ENCODE measurements at places on chromosomes 1 and 21.
A peak's percentile ranks its signal among the peaks of the same experiment; 100 is the strongest.

- no peak for DNase-seq
Observed at GRCh38 chr1:63802109-63802508, 28.3 kb downstream of the ROR1 start.

DNA sequence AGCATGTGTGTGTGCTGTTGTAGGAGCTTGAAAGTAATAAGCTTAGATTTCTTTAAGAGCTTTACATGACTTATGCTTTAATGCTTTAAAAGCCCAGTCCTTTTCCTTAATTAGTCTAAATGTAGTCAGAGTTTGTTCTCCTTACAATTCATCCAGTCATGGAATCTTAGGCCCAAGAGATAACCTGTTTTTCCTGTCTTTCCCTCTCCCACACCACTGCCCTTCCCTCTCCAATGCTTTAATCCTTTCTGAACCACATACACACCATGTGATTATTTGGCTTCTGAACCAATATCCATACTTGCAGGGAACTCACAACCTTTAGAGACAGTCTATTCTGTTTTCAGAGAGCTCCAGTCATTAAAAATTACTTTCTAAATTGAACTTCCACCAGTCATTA, 37.6 kb downstream of the ALG6 start:
- DNase-seq: no peak

GRCh38 chr1:165862448-165862847, 35.0 kb downstream of the UCK2 start:
- DNase-seq: no peak

DNA sequence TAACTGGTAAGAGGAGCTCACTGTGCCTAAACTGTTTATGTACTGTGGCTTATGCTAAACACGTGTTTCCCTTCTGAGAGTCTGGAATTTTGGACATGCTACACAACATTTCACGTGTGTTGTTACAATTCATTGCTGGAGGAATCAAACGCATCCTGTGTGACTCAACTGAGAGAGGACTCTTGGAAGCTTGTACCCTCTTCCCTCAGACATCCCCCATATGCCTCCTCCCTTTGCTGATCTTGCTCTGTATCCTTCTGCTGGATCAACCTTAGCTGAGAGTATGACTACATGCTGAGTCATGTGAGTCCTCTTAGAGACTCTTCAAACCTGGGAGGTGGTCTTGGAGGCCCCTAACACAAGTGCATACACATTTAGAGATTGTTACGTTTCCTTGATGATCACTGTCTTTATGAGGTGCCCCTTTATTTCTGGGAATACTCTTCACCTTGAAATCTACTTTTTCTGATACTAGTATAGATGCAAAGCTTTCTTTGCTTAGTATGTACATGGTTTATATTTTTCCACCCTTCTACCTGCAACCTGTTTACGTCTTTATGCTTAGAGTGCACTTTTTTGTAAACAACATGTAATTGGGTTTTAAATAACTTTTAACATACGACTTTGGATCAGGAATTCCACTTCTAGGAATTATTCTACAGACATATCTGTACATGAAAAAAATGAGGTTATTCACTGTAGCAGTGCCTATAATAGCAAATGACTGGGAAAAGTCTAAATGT, 8.7 kb downstream of the NPHP4 start:
- no peak for DNase-seq

- DNase-seq: no peak
Observed at GRCh38 chr21:45102391-45102932, 28.1 kb downstream of the ADARB1 start.

- DNase-seq: no peak
Observed at GRCh38 chr1:60920561-60920960, 161.8 kb upstream of the NFIA start.

- no peak for DNase-seq
Observed at GRCh38 chr1:227841096-227841495, 25.6 kb downstream of the PRSS38 start.

GRCh38 chr1:146012703-146013558, 8.6 kb downstream of the HJV start:
- DNase-seq: peak; percentile 76

DNA sequence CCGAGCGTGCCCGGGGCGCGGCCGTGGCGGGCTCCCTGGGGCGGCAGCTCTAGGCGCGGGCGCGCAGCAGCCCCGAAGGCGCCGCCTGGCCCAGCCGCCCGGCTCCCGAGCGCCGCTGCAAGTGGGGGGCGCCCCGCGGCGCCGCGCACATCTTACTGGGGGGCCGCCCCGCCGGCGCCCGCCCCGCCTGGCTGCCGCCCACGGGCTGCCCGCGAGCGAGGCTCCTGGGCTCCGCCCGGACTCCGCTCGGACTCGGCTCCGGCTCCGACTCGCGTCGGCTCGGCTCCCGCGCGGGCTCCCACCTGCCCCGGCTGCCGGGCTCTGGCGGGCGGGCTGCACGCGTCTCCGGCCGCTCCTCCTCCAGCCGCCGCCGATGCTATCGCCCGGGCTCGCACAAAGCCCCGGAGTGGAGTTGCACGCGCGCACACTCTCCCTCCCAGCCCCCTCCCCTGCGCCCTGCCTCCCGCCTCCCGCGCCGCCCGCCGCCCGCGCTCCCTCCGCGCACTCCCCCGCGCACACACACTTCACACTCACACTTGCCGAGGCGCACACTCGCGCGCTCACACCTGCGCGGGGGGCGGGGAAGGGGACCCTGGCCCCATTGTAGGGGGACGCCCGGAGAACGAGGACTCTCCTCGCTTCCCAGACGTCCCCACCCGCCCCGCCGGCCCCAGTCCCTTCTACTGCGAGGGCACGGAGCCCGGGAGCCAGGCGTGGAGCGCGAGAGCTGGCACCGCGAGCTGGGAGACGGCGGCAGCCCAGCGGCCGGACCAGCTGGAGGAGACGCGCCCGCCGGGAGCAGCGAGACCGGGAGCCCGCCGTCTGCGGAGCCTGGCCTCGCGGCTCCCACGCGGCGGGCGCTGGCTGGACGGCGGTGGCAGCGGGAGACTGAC, at the start of gene GRIK3:
Gene GRIK3 (minus strand): TSS at position 395 of the 893 bp plus-strand sequence. CDS start 407 bp downstream, outside the sequence.
- no peak for DNase-seq

- no peak for DNase-seq
Observed at GRCh38 chr1:42873670-42874069, 27.3 kb downstream of the ZNF691 start.

- no peak for DNase-seq
Observed at GRCh38 chr1:186189156-186189555, 185.9 kb downstream of the TPR start.

DNA sequence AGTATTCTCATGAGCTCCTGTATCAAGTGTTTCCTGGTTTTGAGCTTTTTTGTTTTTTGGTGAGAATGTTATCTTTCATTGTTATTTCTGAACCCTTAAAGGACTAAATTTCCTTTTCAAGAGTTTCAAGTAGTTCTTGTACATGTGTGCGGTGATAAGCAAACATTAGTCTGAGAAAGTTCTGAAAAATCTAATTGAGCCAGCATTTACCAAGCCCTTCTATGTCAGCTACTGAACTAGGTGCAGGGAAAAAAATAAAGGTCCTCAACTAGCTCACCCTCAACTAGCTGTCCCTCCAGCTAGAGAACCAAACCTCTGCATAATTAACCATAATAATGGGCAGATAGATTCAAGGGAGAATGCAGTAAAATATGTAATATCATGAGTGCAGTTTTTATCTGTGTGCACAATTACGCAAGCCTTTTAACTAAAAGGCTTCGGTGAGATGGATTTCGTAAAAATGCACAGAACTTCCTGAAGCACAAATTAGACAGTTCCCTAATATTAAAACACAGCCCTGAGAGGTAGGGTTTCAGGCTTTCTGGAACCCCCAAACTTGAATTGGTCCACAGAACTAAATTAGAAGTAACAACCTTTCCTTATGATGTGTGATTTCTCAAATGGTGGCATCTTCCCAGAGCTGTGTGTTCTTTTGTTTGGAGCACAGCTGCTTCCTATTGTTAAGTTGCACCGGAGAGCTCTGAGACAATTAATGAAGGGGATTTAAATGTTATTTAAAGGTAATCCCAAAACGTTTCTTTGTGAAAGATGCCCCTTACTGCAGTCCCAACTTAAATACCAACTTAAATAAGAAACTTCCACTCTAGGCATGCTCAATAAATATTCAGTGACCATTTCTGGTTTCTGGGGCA, 165.8 kb downstream of the NFIA start:
- DNase-seq: no peak

- peak; percentile 74 for DNase-seq
Observed at GRCh38 chr1:26359981-26360806, 6.3 kb upstream of the CRYBG2 start.

DNA sequence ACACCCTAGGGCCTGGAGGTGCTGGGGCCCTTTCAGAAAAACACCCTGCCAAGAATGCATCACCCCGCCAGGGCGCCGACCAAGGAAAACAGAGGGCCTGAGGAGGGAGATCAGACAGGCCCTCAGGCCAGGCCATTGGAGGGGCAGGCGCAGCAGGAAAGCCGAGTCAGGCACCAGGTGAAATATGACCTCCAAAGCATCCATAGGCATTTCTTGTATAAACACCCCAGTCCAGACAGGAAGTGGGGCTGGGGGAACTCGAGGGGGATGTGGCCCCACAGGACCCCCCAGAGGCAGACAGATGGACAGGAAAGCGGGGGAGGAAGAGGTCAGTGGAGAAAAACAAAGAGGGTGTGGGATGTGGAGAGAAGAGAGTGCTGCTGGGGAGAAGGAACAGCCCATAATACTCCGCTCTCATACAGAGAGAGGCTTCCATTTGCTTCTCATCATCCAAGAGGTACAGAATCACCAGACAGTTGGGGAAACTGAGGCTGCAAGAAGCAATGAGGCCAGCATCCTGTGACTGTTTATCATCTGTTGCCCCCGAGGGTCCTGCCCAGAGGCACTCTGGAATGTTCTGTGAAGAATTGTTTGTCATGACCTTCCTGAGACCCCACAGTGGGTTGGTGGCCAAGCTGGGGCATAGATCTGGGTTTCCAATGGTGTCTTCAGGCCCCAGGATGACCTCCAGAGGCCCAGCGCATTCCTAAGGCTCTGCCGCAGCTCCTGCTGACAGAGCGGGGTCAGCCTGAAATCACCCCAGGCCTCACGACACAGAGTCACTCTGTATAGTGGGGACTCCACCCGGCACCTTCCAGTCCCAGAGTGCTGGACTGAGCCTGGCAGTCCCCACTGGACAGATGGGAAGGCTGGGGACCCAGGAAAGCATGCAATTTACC, 18.0 kb downstream of the TRIM62 start:
- DNase-seq: no peak

DNA sequence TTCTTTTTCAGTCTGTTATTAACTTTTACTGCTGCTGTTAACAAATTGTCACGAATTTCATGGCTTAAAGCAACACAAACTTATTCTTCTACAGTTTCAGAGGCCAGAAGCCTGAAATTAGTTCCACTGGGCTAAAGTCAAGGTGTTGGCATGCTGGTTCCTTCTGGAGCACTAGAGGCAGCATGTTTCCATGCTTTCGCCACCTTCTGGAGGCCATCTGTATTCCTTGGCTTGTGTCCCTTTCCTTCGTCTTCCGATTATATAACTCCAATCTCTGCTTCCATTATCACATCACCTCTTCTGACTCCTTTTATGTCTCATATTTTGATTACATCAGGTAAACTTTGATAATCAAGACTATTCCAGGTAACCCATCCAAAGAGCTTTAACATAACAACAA, 1742.1 kb downstream of the BRINP3 start:
- no peak for DNase-seq

GRCh38 chr1:24437631-24438396, 22.2 kb downstream of the NIPAL3 start:
- no peak for DNase-seq

- DNase-seq: peak; percentile 73
Observed at GRCh38 chr1:39919545-39919944, 17.8 kb upstream of the MYCL start.

GRCh38 chr21:35663856-35664606, 396.3 kb downstream of the SETD4 start:
- no peak for DNase-seq

- DNase-seq: no peak
Observed at GRCh38 chr21:39381009-39381408, 32.1 kb upstream of the HMGN1 start.

GRCh38 chr1:40823345-40823744, 38.8 kb downstream of the CITED4 start:
- DNase-seq: no peak

DNA sequence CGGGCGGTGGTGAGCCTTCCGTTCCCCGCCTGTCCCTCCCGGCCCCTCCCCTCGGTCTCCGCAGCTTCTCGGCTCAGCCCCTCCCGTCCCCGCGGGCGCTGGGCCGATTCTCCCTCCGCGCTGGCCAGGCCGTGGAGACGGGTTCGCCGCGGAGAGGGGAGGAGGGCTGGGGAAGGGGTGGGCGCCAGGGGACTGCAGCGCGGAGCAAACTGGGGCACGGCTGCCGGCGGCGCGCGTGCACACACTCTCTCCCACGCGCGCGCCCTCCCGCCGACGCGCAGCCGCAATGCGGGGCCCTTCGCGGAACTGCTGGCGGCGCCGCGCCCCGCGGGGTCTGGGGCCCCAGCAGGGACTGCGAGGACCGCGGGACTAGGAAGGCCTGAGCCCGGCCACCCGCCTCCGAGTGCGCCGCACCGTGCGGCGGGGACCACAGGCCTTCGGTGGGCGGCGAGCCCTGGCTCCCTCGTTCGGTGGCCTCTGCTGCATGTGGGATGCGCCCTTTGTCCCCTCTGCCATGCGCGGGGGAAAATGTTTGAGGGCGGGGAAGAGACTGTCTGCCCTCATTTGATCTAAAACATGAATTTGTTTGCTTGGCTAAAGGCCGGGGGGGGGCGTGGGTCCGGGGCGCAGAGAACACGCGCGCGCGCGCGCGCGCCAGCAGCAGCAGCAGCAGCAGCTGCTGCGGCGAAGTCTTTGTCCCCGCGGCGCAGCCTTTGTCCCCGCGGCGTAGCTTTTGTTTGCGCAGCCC, 90.7 kb upstream of the VAMP3 start:
- peak; percentile 27 for DNase-seq

DNA sequence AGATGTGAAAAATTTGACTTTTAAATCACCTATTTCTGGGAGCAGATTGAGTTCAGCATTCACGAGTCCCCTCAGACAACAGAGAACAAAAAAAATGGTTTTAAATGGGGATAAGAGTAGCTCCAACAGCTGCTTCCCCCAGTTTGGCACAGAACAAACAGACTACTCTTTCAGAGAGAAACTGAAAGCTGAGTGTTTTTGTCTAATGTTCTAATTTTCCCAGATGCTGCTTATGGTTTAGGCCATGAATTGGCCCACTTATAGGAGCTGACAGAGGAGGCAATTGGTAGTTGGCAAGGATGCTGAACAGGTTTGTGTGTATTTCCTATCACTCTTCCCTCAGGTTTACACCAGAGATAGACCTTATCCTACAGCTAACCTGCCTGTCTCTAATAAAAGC, 1637.4 kb upstream of the PRMT6 start:
- no peak for DNase-seq
